ENCODE measurements at places on chromosomes 6 and 20. TPM values are rescaled to one million over a fixed set of nuclear protein-coding genes. Genes with fewer than 3 reads are reported as not detected.

- no peak for DNase-seq
Measured at GRCh38 chr20:41357424-41358163, 9.0 kb downstream of the EMILIN3 start.

GRCh38 chr20:47317127-47317895 lies 39.2 kb downstream of the ZMYND8 start:
- peak; percentile 87 for DNase-seq

DNA sequence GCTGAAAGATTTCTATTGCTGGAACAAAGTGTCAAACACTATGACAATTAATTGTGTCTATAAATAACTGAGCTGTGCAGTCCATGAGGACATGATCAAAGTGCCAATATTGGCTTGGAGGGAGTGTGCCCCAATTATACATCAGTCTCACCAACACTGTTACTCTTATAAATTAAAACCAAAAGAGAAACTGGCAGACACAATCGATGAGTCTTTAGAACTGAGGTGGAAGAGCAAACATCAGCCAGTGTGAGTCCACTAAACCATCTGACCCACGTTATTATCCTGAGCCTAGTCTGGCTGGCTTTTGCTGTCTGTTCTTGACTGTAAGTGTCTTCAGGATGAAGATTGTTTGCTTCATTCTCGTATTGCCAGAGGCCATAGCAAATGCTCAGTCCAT lies 98.9 kb downstream of the OLIG3 start:
- no peak for DNase-seq

- no peak for DNase-seq
Measured at GRCh38 chr6:53611889-53612288, 53.7 kb downstream of the KLHL31 start.

DNA sequence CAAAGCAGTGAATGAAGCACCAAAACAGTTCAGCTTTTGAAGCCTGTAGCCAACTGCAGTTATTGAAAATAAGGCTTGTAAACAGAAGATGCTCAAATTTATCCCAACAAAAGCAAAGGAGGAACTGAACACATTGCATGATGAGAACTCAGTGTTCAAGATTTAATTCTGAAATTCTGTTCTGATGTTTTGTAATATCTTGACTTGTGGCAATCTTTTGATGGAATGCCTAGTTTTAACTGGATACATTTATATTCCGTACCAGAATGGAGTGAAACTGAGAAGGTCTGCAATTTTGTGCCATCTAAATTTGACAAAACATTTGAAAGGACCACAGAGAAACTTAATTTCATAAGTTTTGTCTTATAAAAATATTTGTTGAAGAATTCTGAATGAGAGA lies 17.5 kb downstream of the FYN start:
- DNase-seq: no peak

DNA sequence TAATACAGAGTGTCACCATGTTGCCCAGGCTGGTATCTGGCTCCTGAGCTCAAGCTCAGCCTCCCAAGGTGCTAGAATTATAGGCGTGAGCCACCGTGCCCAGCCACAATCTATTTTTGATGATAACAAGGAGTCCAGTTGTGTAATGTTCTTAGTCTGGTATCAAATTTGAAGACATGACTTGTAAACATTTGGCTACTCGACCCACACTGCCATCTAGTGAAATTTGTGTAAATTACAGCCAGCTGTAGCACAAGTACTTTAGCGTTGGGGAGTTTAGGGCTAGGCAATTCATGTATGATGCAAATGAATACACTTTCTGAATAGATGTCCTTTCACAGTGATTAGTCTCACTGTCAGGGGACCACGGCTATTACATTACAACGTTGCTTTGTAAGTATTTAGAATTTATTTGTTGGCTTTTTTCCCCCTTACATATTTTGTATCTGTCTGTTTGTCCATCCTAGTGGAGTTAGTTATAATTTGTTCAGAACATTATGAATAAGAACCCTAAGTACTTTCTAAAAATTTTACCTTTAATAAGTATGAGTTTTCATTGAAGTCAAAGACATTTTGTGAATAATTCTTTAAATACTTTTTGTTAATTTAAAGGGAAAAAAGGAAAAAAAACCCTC lies 139.7 kb downstream of the PRDM13 start:
- peak; percentile 65 for DNase-seq

The NT5E gene
- 6.8 TPM for total RNA-seq

The CTAGE9 gene
- not detected for total RNA-seq

The SLC17A4 gene
- 0.58 TPM for total RNA-seq

The LY6G6D gene
- total RNA-seq: not detected

The FAM162B gene
- total RNA-seq: not detected

The ZMYND8 gene
- total RNA-seq: 82.6 TPM

All from stomach (tissue), 19 donors.